NCI-H526 treated with DMSO at 0.1 percent for 48 hours (cell line): ENCODE measurements at places on chromosomes 4 and X.
A peak's percentile ranks its signal among the peaks of the same experiment; 100 is the strongest.

GRCh38 chr4:16674082-16674481 lies 224.4 kb downstream of the LDB2 start:
- no peak for DNase-seq

DNA sequence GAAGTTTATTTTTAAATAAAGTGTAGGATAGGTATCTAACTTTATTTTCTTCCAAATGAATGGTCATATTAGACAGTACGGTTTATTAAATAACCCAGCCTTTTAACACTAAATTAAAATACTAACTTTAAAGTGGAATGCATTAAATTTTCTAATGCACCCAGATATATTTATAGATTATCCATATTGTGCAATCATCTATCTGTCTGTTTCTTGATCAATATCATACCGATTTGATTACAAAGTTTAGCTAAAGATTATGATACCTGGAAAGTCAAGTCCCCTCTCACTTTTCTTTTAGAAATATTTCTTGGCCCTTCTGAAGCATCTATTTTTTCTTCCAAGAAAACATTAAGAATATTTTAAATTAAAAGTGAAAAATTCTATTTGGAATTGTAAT lies 124.3 kb upstream of the PDE5A start:
- no peak for DNase-seq

- DNase-seq: peak; percentile 95
These were observed 587.3 kb downstream of the TMA16 start for GRCh38 chr4:164081801-164082200.

DNA sequence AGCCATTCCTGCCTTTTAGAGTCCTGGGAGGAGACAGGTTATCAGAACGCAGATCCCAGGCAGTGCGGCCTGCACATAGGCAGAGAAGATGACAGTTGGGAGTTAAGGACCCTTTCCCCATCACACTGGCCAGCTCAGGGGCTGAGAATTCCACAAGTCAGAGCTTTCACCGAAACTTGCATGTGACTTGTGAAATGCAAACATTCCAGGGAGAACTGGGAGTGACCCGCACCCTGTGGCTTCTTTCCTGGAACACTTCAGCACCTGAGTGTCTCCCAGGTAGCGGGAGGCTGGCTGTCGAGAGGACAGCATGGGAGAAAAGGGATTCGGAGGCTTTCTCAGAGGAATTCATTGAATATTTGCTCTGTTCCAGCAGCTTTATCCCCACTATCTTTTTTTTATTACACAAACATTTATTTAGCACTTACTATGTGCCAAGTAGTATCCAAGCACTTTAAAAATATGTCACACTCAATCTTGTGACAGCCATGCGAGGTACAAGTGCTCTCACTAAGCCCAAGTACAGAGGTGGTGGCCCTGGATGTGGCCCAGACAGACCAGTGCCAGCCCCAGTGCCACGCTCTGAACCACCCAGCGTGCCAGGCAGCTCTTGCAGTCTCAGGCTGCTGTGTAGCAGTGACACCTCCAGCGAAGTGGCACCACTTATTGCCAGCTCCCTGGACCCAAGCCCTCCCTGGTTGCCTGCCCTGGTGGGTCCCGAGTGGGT lies 100.5 kb downstream of the PHKA2 start:
- no peak for DNase-seq

- DNase-seq: no peak
These were observed 27.5 kb downstream of the HUWE1 start for GRCh38 chrX:53659039-53659438.

- no peak for DNase-seq
These were observed 358.1 kb upstream of the FTHL17 start for GRCh38 chrX:31429915-31430314.

GRCh38 chr4:10963241-10963640 lies 278.7 kb upstream of the CLNK start:
- no peak for DNase-seq

DNA sequence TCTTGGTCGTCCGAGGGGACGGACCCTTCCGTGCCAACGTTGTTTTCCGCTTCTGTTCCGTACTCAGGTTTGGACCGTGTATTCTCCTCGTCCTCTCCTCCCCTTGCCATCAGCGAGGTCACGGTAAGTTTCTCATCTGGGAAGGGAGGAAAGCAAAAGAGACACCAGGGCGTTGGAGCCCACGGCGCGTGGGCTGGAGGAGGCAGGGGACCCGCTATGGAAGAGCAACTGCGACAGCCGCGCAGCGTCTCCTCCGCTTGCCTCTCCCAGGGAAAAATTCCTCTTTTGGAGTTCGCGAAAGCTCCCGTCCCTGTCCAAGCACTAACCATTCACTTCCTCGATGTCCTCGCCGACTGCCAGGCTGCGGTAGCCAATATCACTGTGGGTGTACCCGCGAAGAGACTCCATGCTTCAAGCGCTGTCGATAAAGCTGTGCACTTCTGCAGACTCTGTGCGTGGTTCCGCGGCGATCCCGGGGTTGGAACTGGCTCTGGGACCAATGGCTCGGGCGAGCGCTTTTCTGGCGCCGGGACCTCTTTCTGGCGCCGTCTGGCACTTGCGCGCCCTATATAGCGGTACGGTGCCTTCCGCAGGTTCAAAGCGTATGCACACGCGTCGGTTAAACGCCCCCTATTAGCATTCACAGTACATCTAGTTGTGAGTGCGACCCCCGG lies at the start of gene ESX1:
Gene ESX1 (minus strand): TSS at position 492 of the 674 bp plus-strand sequence. CDS start 84 bp downstream, at position 408.
- peak; percentile 15 for DNase-seq
